D341Med (cell line): ENCODE measurements at places on chromosomes 3 and 15.
A peak's percentile ranks its signal among the peaks of the same experiment; 100 is the strongest.

- DNase-seq = no peak
Measured at GRCh38 chr3:149459491-149460059, 14.9 kb upstream of the TM4SF4 start.

- no peak for DNase-seq
Measured at GRCh38 chr3:16449369-16449768, 64.1 kb downstream of the RFTN1 start.

DNA sequence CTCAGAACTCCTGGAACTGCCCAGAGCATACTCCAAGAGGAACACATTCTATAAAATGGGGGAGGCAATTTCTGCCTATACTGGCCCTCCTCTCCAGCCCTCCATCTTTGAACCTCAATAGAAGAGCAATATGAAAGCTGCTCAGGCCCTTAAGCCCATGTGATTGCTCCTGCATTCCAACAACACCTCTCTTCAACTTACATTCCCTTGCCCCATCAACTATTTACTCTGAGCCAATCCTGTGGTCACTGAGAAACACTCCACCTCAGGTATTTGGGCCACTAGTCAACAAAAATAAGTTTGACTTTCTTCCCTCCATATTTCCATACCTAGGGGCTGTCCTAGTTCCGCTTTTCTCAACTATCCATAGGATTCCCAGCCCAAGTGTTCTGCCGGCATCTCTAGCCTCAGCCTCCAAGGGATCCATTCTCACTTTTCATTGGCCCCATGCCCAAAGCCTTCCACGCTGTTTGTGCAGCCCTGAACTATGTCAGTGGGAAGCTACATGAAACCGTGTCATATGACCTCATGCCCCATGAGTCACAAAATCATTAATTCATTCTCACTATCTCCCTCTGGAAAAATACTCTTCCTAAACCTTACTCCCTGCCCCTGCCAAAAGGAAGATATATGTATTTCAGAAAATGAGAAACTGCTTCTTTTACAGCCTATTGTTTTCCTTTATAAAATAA is 61.6 kb downstream of the GJD2 start:
- no peak for DNase-seq

GRCh38 chr15:94125698-94126097 is 105.7 kb upstream of the MCTP2 start:
- DNase-seq = no peak

DNA sequence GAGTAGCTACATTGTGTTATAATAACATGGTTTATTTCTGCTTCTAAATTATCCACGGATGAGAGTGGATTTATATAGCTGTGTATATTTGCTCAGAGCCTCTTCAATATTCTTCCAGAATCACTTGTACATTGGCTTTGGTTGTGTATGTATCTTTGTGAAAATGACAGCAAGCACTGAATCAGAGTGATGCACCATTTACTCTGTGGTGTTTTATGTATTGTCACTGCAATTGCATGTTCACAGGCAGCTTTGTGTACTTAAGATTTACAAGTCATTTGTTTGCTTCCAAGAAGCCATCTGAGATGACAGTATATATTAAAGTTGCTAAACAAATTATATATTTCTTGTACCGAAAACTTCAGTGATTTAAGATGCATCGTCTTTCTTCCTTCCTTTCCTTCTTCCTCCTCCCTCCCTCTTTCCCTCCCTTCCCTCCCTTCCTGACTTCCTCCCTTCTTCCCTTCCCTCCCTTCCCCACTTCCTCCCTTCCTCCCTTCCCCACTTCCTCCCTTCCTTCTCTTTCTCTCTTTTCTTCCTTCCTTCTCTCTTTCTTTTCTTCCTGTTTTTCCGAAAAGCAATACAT is 362.3 kb upstream of the GOLIM4 start:
- no peak for DNase-seq

DNA sequence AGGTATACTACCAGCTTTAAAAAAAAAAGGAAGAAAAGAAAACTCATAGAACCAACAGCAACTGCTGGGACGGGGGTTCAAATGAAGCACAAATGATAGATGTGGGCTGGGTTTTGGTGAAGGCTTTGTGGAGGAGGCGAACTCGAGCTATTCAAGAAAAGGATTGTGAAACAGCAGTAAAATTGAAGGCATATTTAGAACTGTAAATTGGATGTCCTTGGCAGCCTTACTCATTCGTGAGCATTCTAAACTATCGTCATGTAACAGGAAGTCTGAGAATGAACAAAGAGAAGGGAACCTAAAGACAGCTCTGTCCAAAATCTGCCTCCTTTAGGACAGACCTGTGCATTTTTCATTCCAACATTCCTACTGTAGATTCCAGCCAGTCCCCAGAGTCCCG is 97.8 kb downstream of the LARS2 start:
- no peak for DNase-seq

DNA sequence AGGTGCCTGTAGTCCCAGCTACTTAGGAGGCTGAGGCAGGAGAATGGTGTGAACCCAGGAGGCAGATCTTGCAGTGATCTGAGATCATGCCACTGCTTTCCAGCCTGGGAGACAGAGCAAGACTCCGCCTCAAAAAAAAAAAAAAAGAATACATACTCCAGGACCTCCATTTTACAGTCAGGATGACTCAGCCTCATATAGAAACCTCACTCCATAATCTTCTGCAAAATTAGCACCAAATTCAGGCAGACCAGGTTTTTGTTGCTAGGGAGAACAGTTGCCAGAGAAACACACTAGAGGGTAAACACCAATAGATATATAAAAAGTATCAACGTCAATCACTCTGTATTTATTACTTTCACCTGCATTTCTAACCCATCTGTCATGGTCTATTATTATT is 28.3 kb upstream of the AP3B2 start:
- no peak for DNase-seq

DNA sequence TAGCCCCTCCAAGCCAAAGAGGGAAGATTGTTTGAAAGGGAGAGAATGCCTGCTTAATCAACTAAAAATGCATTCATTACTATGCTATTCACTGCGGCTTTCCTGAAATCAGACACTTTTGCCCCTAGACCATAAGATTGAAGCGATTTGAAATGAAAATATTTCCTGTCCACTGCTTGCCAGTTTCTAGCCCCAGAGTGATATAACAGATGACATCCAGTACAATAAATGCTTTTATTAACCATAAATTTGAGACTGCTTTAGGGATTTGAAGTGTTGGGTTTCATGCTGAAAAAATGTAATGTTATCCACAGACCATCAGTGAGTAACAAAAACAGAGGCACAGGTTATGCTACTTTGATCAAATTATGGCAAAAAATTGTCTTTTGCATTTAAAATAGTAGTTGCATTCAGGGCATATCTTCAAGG is 14.1 kb downstream of the IL17RD start:
- no peak for DNase-seq

DNA sequence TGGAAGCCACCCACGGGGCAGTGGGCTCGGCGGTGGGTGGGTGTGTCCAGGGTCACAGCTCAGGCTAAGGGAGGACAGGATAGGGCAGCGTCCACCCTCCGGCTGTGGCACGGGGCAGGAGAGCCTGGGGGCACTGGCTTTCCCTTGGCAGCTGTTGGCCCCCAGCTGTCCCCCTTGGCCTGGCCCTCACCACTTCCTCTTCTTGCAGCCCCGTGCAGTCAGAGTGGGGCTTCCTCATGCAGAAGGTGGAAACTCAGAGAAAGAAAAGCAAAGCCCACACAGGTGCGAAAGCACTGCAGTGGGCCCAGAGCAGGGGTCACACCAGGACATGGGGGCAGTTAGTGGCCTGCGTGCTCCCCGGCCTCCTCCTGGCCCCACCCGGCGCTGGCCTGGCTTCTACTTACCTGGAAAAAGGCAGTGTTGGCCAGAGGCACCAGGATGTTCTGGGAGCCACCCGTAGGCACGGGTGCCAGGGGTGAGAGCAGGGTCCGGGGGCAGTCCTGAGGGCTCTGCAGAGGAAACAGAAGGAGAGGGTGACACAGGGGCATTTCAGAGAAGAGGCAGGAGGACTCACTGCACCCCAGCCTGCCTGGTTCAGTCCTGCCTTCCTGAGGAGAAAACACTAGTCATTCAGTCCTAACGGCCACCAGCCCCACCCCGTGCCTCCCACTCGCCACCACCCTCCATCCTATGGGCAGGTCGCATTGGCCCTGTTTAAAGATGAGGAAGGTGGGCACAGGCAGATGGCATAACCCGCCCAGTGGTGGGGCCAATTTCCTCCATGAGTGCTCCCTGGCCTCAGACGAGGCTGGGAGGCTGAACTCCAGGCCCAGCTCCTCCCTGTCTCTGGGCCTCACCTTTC is 28.3 kb downstream of the PLXND1 start:
- DNase-seq = no peak

DNA sequence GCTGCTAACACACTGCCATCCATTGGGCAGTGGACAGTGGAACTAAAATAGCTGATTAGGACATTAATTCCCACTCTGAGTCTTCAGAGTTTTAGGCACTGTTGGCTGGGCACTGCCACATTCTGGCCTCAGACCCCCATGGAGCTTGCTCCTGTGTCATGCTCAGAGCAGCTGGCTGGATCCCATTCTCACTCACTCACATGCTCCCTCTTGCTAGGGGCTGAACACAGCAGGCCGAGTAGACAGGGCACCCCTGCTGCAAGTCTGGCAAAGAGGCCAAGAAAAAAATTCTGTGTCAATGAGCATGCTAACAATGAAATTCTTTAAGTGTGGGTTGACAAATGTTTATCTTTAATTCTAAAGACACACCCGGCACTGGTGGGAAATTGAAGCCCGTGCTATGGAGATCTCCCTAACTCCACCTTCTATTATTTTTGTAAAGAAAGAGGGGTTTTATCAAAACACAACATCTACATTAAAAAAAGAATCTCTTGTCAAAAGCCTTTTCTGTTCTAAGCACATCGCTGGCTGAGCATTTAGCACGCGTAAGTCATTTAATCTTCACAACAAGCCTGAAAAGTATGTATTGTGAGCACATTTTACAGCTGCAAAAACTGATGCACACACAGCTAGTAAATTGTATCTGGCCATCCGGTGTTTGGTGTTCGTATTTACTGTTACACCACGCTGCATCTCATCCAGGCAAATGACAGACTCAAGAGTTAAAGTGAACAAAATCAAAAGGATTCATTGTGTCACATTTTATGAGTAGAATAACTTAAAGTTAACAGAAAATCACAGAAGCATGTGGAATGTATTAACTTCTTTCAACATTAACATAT is 362.1 kb downstream of the PLOD2 start:
- DNase-seq = no peak

DNA sequence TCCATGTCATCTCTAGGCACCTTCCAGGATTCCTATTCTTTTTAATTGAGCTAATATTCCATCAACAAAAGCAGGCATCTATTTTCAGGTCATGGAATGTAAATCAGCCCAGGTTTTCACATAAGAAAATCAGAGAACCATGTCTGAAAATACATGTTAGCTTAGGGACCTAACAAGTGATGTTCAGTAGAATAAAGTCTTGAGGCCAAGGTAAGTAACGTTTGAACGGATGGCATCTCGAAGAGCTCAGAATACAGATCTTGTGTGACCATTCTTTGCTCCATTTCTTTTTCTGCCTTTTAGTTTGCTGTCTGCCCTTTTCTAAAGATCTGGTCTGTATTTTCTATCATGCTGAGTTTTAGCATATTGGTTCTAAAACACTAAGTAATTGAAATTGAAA is 16.5 kb upstream of the KCNMB2 start:
- no peak for DNase-seq

GRCh38 chr15:75694241-75695182 is 18.1 kb downstream of the CSPG4 start:
- peak; percentile 91 for DNase-seq

DNA sequence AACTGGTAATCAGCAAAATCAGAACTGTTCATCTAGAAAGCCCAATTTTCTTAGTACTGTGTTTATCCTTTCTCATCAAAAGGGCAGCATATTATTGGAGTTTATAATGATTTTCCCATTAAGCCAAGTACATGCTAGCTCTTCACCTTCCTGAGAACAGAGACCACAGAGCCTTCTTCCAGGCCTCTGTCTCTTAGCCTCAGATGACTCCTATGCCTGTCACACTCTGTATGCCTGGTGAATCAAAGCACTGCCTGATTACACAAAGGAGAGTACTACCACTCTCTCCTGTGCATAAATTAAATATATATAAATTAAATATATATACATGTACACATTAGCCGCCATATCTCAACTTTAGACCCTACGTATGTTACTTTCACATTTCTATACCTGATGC is 636.1 kb downstream of the NTRK3 start:
- DNase-seq = no peak

- no peak for DNase-seq
Measured at GRCh38 chr15:98002866-98003265, 42.4 kb downstream of the ARRDC4 start.

- no peak for DNase-seq
Measured at GRCh38 chr3:34213478-34213877, 415.0 kb downstream of the PDCD6IP start.

GRCh38 chr3:126680667-126681055 is 23.4 kb upstream of the CHCHD6 start:
- DNase-seq = no peak

DNA sequence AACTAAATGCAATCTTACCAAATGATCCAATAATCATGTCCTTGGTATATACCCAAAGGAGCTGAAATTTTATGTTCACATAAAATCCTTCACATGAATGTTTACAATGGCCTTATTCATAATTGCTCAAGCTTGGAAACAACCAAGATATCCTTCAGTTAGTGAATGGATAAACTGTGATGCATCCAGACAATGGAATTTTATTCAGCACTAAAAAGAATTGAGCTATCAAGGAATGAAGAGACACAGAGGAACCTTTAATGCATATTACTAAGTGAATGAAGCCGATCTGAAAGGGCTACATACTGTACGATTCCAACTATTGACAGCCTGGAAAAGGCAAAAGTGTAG is 168.4 kb downstream of the PDE8A start:
- DNase-seq = no peak
